ENCODE measurements at places on chromosomes 3 and 15.

DNA sequence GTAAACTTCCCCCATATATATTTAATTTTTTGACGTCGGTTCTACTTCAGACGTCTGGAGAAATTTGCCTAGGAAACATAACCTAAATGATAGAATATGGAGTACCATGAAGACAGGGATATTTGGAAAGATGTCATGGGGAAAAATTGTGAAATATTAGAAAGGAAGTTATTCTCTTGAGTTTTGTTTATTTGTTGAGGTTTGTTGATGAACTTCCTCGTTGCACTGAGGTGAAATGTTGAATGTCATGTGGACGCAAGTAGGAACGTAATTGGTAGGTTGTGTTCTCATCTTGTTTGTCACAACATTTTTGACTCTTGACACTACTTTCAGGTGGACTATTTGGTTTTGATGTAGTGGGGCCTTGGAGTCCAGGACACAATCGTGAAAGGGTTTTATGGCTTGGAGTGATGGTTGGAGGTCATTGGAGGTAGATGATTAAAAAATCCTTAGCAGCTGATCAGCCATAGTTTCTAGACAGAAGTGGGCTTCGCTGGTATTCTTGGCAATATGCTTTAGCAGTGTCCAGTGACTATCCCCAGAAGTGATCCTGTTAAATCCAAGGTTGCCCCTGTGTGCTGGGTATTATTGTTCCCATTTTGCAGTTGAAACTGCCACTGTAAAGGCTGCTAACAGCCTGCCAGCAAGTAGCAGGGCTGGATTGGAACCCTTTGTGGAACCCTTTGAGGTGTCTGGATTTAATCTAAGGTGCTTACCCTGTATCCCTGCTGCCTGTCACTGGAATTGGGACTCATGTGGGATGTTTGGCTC, 1.5 kb downstream of the ABHD5 start:
- DNase-seq = no peak

- no peak for DNase-seq
These were observed 28.9 kb downstream of the PDE8A start for GRCh38 chr15:85010386-85011159.

DNA sequence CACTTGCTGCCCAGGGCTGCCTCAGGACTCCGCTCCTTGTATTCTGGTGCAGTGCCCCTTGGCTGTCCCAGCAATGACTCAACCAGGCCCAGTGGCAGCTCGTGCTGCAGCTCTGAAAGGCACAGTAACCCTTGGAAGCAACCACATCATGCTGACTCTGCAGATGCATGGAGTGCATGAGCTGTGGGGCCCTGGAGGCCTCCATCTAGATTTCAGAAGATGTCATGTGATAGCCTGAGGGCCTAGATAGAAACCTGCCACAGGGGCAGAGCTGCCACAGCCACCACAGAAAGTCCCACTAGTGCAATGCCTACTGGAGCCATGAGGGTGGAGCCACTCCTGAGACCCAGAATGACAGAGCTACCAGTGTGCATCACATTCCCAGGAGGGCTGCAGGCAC, 117.1 kb upstream of the SMAD3 start:
- no peak for DNase-seq

GRCh38 chr3:186994000-186994955, 64.0 kb downstream of the ST6GAL1 start:
- DNase-seq = no peak

DNA sequence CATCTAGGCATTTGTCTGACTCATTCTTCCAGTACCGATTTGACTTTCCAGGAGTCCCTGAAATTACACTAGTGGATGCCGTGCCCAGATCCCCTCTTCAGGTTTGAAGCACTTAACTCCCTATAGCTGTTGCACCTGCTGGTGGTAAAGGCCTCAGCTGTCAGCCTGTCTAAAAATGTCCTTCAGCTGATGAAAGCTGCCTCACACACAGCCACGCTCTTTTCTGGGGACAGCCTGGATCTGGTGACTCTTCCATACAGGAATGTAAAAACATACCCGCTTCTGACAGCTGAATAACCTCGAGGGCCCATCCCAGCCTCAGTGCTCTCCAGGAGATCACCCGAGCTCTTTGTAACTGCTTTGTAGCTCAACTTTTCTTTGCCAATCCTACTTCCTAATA, 534.1 kb upstream of the GRM7 start:
- no peak for DNase-seq

DNA sequence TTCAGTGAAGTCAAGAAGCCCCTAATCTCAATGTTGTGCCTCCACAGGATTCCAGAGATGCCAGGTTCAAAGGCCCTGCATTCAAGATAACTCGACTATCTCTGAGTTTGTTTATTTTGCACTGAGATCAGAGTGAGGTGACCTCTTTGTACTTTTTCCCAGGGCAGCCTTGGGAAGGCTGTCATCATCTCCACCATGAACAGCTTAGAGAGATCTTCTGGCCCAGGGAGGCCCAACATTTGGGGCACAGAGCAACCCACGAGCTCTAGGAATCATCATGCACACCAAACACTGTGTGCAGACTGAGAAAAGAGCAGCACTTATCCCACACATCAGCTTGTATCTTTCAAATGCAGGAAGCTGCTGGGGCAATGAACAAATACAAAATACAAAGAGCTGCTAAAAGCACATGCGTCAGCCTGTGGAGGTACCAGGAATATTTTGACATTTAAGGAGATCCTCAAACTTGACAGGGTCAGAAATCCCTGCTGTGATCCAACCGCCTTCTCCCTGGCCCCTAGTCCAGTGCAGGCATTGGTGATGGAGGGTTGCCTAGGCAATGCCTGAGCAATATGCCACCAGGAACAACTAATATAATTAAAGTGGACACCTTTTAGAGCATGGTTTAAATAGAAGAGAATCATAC, 33.6 kb downstream of the TRIM42 start:
- DNase-seq = no peak

Data from stimulated activated CD4-positive, alpha-beta T cell treated with anti-CD3 and anti-CD28 coated beads, Interleukin-1b, Interleukin-23, amount 100 ng/mL, for 24 hours (primary cell).